ENCODE measurements at places on chromosomes 16 and 17. TPM values are rescaled to one million over a fixed set of nuclear protein-coding genes. Genes with fewer than 3 reads are reported as not detected.

The RNF43 gene
- polyA plus RNA-seq: 1.4 TPM

The EFCAB13 gene
- 1.4 TPM for polyA plus RNA-seq

The ZNF213 gene
- polyA plus RNA-seq: 3.8 TPM

The MAP3K14 gene
- 9.0 TPM for polyA plus RNA-seq

The KRTAP17-1 gene
- polyA plus RNA-seq: not detected
